ENCODE measurements at places on chromosomes 3 and 15.

DNA sequence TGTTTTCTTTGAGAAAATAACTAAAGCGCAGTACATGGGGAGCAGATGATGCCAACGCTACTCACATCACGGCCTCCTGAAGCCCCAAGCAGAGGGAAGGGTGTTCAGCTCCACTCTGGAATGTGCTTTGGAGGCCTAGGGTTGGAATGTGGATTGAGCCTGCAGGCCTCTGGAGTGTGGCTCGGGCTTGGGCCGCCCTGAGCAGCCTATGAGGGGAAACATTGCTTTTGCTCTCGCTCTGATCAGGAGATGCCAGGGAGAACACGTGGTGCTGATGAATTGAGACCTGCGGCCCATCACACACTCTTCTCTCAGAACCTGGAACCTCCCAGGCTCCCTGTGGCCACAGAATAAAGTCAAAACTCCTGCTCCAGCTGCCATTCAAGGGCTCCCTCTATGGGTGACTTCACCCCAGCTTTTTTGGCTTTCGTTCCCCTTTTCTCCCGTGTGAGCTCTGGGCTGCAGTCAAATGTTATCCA, 23.3 kb downstream of the CCDC13 start:
- peak; percentile 56 for DNase-seq

- peak; percentile 81 for DNase-seq
Measured at GRCh38 chr3:156307704-156308103, 187.3 kb downstream of the KCNAB1 start.

DNA sequence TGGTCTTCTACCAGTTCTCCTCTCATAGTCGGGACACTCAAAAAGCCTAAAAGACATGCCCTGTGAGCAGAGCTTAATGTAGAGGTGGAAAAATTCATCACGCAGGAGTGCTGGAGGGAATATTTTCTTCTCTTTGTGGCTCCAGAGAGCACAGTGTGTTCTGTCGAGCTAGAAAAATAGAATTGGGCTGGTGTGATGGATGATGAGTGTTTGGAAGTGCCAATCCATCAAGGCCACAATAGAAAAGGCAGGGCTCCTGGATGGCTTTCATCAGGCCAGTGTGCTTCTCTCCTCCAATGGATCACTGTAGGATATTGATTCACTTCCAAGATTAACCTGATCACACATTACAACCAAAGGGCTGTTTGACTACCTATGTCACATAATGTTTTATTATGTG, 65.7 kb downstream of the CD47 start:
- no peak for DNase-seq

GRCh38 chr3:105553851-105554250, 187.1 kb downstream of the ALCAM start:
- DNase-seq = peak; percentile 54

GRCh38 chr15:36959746-36960145, 140.6 kb downstream of the MEIS2 start:
- no peak for DNase-seq

- DNase-seq = peak; percentile 36
Measured at GRCh38 chr15:59292442-59293151, 80.1 kb downstream of the MYO1E start.

DNA sequence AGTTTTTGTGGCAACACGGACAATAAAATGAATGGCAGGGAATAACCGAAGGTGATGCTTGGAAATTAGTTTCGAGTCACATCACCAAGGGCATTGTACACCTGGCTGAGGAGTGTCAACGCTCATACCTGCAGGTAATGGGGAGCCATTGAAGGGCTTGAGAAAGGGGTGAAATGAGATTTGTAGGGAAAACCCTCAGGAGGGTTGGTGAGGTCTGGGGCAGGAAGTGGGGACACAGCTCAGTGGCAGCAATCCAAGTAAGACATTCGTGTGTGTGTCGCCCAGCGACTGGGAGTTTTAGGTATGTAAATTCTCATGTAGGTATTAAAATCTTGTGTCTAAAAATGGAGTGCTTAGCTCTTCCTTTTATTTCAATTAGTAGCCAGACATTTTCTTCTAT, 14.3 kb downstream of the PARP14 start:
- no peak for DNase-seq

GRCh38 chr15:97504031-97504792, 456.3 kb upstream of the ARRDC4 start:
- peak; percentile 77 for DNase-seq

GRCh38 chr15:36867436-36867835, 232.9 kb downstream of the MEIS2 start:
- no peak for DNase-seq

DNA sequence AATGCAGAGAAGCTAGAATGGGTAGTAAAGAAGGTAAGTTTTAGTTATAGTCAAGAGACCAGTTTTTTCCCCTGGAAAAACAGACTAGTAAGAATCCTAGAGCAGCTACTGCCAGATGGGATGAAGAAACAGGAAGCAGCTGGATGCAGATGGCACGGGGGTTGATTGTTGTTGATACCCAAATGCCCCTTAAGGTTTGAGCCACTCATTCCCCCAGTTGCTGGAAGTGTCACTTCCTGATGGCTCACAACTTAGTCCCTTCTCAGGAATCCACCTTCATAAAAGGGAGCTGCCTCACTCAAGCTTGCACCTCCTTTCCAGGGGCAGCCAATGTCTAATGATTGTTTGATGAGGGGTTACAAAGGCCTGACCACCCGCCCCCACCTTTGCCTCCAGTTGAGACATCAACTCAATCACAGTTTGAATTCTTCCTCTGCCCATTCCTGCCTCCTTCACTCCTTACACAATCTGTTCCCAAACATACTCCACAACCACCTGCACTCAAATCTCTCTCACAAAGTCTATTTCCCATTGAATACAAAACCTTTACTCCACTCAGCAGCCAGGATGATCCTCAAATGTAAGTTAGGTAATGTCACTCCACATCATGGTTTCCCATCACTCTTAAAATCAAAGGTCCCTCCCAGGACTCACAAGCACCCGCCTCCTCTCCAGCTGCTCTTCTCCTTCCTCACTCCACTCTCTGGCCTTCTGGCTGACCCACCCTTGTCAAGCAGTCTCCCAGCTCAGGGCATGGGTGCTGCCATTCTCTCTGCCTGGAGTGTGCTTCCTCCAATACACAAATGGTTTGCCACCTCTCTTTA, 450.1 kb upstream of the THBS1 start:
- DNase-seq = peak; percentile 38

DNA sequence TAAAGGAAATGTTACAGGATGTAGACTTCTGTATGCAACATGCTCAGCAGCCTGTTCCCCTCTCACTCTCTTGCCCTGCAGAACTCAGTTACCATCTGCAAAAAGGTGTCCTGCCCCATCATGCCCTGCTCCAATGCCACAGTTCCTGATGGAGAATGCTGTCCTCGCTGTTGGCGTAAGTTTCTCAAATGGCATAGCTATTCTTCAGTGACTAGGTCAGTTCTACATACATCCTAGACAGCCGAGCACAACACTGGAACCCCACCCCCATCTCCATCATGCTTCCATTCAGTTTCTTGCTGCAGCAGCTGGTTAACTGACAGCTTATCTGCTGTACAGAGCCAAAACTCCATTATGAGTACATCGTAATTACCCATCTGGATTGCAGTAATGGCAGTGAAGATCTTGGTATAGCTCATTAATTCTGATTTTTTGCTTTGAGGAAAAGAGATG, 4.5 kb downstream of the THBS1 start:
- DNase-seq = peak; percentile 34

DNA sequence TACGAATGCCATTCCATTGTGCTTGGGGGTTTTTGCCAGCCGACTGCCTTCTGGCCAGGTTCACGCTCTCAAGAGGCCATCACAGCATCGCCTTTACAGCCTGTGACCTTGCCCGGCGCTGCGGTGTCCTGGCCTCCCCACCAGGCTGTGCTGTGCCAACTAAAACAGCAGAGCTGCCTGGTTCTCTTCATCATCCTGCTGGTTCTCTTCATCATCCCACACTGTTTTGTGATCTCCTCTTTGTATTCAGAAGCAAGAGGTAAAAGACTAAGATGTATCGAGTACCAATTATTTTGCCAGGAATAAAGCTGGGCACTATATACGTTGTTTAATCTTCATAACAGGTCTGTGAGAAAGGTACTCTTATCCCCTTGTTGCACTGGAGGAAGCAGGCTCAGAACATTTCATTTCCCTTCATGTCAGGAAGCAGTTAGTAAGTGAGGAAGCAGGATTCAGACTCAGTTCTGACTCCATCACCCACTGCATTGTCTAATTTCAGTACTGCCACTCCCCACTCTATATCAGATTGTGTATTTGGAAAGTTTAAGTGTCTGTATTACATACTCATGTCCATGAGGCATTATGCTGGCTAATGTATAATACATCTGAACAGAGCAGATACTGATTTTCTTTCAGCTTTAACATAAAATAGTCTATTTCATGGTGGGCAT, 92.7 kb downstream of the LRRC28 start:
- no peak for DNase-seq

DNA sequence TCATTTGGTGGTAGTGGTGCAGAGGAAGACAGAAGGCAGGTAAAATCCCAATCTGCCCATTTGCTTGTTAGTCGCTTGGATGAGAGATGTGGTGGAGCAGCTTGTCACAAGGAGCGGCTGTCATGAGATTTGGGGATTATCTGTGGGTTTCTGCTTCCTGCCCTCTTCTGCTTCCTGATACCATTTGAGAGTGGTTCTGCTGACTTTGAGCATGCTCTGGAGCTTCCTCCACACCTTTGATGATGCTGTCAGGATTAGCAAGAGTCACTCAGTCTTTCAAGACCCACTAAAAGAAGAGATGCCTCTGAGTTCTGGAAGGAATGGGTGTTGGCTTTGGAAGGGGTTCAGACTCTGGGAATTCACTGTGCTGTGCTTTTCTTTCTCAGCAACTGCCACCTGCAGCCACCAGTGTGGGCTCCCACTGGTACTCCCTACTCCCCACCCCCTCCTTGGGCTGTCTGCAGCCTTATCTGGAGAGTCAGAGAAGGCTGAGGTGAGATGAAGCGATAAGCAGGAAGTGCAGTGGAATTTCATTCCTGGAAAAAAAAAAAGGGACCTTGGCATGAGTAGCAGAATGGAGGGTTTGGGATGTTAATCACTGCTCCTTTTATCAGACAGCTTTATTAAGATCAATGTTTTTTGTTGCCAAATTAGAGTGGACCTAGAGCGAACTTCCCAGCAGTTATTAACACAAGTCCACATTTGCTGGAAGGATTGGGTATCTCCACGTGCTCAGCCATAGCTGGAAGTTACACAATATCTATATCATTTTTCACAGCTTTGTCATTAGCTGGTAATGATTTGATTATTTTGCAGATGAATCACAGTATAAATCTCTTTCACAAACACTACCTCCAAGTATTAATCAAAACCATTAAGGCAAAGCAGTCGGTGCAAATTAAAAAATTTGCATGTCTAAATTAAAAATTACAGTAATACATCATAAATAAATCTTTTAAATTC, 233.0 kb upstream of the SATB1 start:
- no peak for DNase-seq

DNA sequence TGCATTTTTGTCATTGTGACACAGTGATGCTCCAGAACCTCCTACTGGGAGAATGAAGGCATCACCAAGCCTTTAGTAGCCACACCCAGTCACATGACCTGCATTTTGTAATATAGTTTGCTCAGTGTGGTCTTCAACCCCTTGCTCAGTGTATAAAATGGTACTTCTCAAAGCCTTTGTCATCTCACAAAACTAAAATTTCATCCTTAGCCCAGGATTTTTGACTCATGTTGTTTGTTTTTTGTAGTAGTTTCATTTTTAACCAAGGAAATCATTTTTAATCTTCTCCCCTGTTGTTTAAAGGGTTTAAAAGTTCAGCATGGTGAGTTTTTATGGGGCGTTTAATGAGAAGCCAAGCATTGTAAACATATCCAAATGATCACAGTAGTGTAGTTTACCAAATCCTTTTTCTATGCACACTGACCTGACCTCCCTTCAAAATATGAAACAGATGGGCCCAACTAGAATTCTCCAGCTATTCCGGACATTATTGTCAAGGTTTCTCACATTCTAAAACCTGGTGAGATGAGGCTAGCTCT, 123.5 kb upstream of the IL12A start:
- peak; percentile 76 for DNase-seq

DNA sequence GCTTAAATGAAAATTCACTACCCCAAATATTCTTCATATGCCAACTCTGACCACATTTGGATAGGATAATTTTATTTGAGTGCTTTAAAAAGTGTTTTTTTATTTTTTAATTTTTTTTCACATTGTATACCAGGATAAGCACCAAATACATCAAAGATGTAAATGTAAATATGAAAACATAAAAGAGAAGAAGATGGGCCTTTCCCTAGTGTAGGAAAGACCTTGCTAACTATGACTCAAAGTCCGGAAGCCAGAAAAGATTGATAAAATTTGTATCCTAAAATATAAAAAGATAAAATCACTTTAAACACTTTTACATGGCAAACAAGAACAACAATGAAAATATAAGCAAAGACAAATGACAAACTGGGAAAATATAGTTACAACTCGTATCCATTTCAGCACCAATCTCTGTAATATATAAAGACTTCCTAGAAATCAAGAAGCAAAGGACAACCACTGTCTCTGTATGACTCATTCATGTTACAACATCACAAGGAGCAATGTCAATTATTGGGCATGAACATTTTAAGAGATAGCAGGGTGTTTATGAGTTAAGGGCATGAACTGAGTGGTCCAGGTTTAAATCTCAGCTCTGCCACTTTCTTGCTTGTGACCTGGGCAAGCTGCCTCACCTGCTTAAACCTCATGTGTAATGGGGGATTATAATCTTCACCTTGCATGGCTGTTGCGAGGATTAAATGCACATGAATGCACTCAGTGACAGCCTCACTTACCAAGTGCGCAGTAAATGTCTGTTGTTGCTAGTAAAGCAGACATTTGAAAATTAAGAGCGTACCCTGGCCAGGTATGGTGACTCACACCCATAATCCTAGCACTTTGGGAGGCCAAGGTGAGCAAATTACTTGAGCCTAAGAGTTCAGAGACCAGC, 25.3 kb upstream of the ARHGEF3 start:
- DNase-seq = no peak

Data from fibroblast of skin of back (primary cell).